ENCODE measurements at places on chromosomes 1 and 21.

DNA sequence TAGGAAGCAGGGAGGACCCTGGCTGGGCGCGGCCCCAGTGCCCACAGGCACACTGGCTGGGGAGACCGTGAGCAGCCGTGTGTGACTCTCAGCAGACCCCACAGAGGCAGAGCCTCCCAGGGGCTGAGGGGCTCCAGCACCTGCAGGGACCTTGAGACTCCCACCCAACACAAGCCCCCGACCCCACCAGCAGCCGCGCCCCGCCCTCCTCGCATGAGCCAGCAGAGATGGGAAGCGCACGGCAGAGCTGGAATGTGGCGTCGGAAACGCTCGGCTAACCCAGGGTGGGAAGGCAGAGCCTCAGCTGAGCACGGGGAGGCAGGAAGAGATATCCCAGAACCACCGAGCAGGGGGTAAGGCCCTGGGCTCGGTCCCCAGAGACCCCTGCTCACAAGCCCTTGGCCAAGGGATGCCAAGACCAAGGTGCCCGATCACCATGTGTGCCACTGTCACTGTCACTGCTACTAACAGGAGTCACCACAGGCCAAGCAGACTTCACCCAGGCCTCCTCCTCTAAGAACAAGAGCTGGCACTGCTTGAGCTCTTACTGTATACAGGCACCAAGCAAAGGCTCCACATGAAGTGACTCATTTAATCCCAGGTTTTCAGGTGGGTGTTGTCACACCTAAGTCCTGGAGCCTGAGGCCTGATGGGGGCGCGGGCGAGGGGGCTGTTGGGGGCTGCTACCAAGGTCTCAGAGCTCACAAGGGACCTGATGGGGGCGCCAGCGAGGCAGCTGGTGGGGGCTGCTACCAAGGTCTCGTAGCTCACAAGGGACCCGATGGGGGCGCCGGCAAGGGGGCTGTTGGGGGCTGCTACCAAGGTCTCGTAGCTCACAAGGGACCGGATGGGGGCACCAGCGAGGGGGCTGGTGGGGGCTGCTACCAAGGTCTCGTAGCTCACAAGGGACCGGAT, 20.1 kb downstream of the MEGF6 start:
- DNase-seq, result no peak

- no peak for DNase-seq
Measured at GRCh38 chr21:23612210-23612609, 1995.1 kb downstream of the MRPL39 start.

DNA sequence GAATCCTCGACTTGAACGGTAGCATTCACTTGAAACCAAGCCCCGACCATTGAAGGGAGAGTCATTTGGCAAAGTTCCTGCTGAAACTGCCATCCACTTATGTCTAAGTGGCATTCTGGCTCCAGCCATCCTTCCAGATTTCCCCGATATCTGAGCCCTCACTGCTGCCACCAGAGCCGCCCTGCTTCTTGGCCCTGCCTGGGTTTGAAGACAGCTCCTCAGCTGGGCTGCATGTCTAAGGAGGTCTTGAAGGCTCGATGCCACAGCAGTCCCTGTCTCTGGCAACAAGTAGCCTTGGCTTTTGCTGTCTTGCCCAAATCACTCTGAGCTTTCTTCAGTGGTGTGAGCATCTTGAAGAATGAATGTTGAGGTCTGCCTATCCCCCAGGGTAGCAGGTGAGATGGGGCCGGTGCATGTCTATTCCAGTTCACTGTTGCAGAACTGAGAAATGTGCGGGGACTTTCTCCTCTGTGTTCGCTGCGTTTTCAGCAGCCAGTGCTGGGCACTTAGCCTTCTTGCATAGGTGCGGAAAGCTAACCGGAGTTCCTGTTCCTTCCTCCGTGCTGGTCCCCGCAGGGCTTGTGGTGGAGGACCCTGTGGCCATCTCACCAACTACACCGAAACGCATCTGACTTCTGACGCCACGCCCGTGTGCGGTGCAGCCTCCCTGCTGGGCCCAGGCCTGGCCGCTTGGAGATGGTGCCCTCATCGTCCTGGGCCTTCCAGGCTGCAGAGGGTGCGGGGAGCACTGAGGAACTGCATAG, 29.2 kb downstream of the MAN1C1 start:
- DNase-seq, result peak; percentile 89

DNA sequence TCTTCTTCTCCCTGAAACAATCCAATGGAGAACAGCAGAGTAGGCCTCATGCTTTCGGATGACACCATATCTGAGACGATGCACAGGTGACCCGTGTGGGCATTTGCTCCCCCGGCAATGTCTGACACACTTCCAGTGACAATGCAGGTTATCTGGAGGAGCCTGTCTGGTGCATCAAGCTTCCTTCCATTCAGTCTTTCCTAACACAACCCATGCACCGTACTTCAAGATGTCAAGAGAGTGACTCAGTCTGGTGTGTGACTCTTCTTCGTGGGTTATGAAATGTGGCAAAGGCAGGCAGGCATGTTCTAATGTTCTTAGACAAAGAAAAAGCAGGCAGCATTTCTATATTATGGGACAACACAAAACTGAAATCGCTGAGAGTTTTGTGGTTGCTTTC, 159.1 kb downstream of the EDEM3 start:
- DNase-seq, result no peak

DNA sequence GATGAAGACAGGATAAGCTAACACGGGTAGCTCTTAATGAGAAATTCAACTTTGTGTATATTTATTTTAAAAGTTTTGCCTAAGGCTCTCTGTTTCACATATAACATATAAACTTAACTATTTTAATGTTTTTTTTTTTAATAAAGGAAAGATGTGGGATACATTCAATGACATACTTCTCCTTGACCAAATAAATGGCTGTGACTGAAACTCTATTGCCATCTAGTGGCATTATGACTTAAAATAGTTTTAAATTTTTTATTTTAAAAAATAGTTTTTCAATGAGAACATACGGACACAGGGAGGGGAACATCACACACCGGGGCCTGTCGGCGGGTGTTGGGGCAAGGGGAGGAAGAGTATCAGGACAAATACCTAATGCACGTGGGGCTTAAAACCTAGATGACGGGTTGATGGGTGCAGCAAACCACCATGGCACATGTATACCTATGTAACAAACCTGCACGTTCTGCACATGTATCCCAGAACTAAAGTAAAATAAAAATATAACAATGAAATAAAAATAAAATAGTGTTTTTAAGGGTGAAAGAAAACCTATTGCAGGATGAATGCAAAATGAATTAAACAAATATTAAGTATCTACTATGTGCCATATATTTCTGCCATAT, 83.4 kb downstream of the LYST start:
- DNase-seq, result peak; percentile 45

All from NCI-H1105 treated with DMSO at 0.1 percent for 48 hours (cell line).